ENCODE measurements at places on chromosomes 12 and 14. TPM values are rescaled to one million over a fixed set of nuclear protein-coding genes. Genes with fewer than 3 reads are reported as not detected.
A peak's percentile ranks its signal among the peaks of the same experiment; 100 is the strongest.

Gene DYNLL1
- 607 TPM for polyA plus RNA-seq

Gene TSPAN9
- 40.1 TPM for polyA plus RNA-seq

Gene CD163L1
- polyA plus RNA-seq, result 0.41 TPM

- DNase-seq, result no peak
Measured at GRCh38 chr14:65941091-65941490, 528.6 kb downstream of the FUT8 start.

Gene GNPTAB
- 25.1 TPM for polyA plus RNA-seq

DNA sequence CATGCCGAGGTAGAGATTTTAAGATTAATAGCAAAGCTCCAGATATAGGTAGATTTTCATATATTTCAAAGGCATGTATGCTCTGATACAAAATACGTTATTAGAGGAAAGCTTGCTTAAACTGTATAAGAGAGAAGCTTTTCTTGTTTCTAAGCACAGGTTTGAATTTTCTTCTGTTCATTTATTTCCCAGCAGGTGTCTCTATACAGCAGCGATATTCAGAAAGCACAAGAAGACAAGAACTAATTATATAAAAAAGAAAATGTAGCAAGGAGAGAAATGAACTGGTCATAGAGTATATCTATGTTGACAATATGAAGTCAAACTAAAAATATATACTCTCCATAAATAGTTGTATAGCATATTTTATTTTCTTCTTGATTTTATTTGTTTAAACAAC, 307.4 kb upstream of the NOVA1 start:
- DNase-seq, result no peak

- DNase-seq, result no peak
Measured at GRCh38 chr12:115051378-115051777, 367.4 kb upstream of the TBX3 start.

- no peak for DNase-seq
Measured at GRCh38 chr12:46921764-46922133, 96.0 kb upstream of the SLC38A4 start.

GRCh38 chr14:98923596-98923995, 348.4 kb downstream of the BCL11B start:
- no peak for DNase-seq

Gene SLCO1B1
- not detected for polyA plus RNA-seq

DNA sequence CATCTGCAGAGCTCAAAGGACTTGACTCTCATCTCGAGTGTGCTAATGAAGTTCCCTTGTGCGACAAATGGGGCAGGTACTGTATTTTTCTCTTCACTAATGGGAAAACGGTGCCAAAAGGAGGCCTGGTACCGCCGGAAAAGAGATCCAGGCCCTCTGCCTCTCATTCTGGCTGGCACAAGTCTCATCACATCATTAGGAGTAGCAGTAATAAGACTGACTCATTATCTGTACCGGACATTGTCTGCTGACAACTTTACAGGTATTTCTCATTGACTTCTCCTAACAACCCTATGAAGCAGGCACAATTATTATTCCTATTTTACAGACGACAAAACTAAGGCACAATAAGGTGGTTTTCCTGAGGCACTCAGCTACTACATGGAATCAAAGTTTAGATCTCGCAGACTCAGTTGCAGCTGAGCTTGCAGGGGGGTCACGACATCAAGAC, 668 bp downstream of the APPL2 start:
- peak; percentile 25 for DNase-seq
